ENCODE measurements at places on chromosomes 16 and 17.
A peak's percentile ranks its signal among the peaks of the same experiment; 100 is the strongest.

DNA sequence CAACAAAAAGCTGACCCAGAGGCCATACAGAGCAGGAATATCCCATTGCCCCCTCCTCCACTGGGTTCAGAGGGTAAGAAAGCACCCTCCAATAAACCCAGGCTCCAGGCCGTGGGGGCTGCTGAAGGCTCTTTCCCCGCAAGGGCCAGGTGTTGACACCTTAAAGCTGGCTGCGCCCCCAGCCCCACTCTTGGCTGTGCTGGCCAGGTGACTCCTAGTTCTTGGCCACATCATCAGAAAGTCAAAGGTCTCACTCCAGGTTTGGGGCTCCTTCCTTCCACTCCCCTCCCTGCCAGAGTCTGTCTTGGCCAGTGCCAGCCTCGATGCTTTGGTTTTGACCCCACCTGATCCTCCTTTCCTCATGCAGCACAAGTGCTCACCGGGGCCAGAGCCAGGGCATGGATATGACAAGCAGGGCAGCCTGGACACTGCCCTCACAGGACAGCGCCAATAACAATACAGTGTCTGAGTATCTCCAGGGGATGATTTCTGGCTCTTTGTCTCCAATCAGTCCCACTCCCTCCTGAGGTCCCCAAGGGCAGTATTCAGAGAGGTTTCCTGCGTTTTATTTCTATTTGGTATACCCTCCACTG, 8.2 kb downstream of the SLC46A1 start:
- DNase-seq, result no peak

- no peak for DNase-seq
These were observed 1.0 kb downstream of the DCTN5 start for GRCh38 chr16:23642246-23642774.

DNA sequence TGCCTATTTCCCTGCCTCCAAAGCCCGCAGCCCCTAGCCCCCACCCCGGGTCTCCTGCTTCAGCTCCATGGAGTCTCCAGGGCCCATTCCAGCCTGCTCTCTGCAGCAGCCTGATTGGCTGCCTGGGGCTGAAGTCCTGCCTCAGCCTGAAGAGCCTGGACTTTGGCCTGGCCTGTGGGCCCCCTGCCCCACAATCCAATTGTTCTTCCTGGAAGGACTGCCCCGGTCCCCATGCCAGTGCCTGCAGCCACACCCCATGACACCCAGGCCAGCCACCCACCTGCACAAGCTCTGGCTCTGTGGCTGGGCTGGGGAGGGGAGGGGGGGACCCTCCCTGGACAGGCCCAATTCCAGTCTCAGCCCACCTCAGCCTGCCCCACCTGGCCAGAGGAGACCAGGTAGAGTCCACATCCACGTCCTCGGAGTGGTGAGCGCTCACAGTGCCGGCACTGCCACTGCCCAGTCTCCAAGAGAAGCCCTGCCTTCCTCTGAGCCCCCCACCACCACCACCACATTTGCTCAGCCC, 12.3 kb downstream of the ENPP7 start:
- no peak for DNase-seq

DNA sequence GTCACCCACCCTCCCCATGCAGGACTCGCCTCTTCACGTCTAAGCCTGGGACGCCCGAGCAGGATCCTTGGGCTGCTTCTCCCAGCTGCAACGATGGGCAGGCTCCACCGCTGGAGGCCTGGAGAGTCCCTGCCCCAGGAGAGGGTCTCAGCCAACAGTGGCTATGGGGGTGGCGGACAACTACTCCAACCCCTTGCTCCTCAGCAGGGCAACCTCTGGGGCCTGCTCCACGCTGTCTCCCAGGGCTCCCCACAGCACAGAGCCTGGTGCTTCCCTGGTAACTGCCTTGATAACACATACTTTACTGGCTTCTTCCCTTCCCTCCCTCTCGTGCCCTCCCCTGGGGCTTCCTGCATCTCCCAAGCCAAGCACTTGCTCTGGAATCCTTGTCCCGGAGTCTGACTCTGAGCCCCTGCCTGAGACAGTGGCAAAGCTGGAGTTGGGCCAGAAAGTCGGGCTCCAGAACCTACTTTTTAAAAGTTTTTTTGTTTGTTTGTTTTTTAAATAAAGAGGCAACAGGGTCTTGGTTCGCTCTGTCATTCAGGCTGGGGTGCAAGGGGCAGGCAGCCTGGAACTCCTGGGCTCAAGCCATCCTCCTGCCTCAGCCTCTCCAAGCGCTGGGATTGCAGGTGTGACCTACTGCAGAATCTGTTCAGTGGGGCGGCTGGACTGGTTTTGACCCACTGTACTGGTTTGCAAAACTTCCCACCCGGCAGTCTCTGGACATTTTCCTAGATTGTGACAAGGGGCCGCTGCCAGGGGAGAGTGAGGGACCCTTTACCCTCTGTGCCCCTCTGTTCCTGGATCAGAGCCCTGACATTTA, 99.4 kb downstream of the TNFRSF13B start:
- DNase-seq, result no peak

DNA sequence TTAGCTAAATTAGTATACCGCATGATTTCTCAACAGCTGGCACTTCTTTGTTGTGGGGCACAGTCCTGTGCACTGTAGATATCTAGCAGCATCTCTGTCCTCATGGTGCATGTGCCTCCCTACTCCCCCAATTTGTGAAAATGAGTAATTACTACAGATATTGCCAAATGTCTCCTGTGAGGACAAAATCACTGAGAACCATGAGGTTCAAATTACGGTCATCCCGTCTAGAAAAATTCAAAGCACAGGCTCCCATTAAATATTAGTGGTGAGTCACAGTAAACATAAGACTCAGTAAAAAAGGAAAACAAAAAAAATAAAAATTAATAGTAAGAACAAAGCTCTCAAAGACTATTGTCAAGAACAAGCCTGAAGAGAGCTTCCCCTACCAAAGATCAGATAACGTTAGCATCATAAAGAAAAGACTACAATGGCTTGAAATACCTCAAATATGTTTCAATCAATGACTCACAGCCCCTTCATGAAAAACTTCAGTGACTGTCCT, 57.8 kb downstream of the STH start:
- DNase-seq, result peak; percentile 66

DNA sequence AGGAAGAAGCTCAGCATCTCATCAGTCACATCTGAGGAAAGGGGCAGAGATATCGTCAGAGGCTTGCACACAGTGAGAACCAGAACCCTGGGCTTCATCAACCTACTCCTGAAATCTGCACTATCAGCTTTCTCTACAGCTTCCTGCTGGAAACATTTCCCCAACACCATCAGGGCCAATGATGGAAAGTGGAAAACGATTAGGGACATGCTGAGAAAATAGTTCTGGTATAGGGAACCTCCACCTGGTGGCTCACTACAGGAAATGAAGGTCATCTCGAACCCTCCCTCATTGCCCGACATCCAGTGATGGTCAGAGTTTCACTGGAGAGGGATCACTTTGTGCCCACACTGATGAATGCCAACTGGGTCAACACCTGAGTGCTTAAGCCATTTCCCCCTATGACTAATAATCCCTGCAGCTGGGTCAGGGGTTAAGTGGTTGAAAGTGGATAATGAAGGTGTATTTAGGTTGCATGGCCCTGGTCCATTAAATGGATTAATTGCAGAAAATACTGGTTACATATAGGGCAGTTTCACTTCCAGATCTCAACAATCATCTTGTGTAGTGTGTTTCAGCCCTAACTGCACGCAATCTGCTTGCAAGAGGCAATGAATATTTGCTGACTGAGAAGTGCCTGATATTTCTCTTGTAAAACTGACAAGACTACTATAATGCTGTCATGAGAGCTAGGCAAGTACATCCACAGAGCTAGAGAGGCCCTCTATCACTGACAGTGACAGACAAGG, 43.1 kb upstream of the GSG1L start:
- DNase-seq, result no peak

DNA sequence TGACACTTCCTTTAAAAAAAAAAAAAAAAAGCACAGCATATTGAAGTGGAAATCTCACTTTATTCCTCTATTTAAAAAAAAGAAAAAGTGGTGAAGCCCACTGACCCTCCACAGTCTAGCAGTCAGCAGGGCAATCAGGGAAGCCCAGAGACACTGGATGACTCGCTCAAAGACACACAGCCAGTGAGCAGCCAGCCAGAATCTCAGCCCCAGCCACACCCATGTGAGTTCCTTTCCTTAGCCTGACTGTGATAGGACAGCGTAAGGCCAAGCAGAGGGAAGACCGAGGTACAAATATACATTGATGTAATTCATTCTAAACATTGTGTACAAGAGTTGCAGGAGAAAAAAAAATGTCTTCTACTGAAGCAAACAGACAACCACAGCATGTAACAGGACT, 22.5 kb downstream of the XPO6 start:
- DNase-seq, result no peak

GRCh38 chr16:19753815-19754643, 36.0 kb downstream of the IQCK start:
- DNase-seq, result no peak

DNA sequence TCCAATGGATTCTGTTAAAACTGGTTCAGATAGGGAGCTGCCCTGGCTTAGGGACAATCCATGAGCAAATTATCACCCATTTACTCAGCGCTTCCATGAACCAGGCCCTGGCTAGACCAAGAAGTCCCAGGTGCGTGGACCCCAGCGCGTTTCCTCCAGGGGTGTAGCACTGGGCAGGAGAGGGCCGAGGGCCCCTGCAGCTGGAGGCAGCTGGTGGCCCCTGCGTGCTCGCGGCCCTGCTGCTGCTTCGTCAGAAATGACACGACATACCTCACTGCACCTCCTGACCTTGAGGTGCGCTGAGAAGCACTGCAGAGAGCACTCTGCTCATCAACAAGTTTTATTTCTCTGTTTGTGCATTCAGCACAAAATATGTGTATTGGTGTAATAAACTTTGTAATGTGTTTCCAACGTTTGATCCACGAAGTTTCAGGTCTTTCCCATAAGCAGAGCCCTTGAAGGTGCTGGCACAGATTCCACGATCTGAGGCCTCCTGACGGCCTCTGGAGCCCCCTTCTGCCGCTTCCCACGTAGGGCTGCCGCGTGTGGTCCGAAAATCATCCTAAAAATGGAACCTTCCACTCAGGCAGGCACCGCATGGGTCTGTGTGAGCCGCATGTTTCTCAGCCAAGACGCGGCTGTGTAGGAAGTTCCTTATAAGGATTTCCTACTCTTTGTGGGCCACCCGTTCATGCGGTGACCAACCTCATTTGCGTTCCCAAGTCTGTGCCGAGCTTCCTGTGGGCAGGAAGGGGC, 50.8 kb upstream of the ZCCHC14 start:
- DNase-seq, result no peak

DNA sequence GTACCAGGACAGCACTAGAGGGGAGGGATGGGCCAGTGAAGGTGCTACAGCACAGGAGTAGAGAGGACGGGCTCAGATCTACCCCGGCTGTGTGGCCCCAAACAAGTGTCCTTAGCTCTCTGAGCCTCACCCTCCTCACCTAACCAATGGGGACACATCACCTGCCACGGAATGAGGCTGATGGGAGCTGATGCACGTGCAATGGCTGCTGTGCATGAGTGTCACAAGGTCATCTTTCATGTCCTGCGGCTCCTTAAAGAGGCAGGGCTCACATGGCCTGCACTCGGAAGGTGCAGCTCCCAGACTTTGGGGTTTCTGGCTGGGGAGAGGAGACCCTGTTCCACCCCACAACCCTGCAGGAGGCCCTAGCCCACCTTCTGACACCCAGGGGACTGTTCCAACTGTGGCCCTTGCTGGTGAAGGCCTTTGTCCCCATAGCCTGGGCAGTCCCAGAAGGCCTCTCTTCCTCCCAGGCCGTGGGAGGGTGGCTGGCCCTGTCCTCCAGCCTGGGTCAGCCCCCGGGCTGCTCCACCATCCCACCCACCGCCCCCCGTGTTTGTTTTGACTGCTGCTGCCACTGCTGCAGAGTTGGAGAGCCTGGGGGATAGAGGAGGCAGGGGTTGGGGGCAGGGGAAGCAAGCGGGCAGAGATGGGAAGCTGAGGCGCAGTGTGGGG, 10.5 kb downstream of the HAP1 start:
- DNase-seq, result no peak

DNA sequence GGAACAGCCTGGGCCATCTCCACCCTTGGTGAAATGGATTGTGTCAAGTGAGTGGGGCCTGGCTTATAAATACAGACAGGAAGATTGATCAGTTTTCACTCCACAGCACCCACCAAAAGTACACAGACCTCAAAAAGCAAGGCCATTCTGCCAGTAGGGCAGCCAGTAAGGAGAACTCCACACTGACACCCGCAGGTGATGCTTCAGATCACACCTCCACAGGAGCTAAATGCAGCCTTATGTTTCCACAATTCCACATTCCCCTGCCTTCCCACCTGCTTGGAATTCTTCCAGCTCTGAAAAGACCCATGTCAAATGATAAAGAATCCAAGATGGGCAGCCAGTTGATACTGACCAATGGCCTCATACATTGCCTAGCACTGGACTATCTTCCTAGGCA, 191.1 kb downstream of the ZFHX3 start:
- no peak for DNase-seq

- no peak for DNase-seq
These were observed 88.4 kb upstream of the ATF7IP2 start for GRCh38 chr16:10297341-10298006.

- DNase-seq, result no peak
These were observed 37.8 kb upstream of the RCVRN start for GRCh38 chr17:9942885-9943284.

DNA sequence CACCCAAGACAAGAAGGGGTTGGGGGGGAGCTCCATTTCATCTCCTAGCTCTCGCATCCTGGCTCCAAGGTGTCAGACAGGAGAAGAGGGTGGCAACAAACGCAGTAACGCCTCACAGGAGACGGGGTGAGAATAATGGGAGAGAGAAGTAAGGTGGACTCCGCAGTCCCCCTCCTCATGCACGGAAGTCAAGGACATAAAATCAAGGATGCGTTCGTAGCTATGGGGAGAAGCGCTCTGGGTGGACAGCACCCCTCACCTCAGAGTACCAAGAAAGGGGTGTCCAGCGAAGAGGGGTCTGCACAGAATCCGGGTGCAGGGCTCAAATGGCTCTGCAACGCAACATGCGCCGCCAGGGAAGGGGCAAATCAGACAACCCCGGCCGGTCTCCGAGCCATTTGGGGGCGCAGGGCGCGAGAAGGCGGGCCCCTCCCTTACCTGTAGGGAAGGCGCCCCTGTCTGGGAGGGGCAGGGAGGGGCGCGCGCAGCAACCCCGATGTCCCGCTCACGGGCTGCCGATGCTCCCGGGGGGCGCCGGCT, 555 bp downstream of the HDAC5 start:
- no peak for DNase-seq

- no peak for DNase-seq
These were observed 25.8 kb downstream of the TTYH2 start for GRCh38 chr17:74239172-74239571.

GRCh38 chr16:88309908-88310265, 72.9 kb upstream of the ZNF469 start:
- no peak for DNase-seq

DNA sequence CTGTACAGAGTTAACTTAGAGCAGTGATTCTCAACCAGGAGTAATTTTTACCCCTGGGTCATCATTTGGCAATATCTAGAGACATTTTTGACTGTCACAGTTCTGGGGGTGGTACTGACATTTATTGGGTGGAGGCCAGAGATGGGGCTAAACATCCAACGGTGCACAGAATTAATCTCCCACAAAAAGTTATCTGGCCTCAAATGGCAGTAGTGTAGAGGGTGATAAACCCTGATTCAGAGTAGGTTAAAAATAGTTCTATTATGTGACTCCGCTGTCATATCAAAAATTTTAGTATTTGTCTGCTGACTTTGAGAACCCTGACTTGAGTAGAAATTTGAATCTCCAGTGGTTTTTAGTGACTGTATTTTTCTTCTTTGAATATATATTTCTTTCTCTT, 19.1 kb downstream of the VPS35L start:
- DNase-seq, result no peak

Measured in fibroblast of gingiva (primary cell).